ENCODE measurements at places on chromosomes 5 and 9.

DNA sequence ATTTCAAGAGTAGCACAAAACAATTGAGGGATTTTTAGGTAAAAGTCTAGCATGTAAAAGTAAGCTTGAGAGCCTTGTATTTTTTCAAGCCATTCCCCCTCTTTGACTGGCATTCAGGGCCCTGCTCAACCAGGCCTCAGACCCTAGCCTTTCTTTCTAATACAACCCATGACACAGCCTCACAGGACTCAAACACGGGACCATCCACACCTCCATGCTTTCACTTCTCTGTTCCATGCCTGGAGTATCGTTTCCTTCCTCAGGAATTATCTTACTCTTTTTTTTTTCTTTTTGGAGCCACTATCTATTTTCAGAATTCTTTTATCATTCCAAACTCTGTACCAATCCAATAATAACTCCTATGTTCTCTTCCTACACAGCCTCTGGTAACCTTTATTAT is 560.2 kb upstream of the CLINT1 start:
- no peak for DNase-seq

- DNase-seq, result no peak
Measured at GRCh38 chr5:57435701-57436134, 46.9 kb downstream of the ACTBL2 start.

DNA sequence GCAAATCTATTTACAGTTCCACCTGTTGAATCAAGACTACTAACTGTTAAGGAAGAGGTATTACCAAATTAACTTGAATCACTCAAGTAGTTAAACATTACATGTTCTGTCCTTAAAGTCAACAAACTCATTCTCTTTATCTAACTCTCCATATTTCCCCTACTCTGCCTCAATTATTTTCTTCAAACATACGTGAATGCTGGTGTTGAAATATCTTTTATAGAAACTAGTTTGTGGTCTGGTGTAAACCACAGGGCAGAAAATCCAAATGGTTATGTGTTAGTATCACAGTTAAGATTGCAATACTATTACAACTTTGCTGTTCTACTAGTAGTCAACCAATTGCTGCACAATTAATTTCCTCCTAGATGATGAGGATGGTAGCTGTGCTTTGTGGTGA is 603.5 kb downstream of the KCTD16 start:
- no peak for DNase-seq

DNA sequence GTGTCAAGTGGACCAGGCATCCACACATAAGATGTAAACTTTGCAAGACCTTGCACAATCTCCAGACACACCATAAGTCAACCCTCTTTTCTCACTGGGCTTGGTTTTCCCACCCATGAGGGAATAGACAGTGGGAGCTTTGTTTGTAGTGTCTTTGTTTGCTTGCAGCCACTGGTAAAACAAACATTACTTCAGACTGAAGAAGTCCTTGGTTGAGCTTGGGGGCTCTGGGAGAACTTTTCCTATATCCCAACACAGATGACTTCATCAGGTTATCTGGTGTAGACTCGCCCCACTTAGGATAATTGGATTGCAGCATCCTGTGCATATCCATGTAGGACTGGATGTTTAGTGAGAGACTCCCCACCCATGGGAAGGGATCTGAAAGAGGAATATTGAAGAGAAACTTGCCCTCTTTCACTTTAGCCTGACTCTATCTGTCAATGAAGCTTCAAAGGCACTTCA is 11.5 kb upstream of the ADGRV1 start:
- no peak for DNase-seq

DNA sequence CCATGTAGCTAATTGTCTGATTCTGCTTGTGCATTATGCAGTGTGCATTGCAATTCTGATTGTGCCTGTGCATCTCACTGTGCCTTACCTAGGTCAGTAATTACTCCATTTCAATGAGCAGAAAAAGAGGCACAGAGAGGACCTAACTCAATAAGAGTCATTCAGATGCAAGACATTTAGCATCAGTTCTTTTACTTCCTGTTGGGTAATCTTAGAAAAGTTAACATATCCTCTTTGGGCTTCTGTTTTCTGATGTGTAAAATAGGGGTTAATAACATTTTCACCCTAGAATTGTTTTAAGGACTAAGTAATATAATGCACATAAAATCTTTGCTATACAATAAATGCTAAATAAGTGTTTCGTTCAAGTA is 7.0 kb upstream of the DCTN4 start:
- DNase-seq, result no peak

DNA sequence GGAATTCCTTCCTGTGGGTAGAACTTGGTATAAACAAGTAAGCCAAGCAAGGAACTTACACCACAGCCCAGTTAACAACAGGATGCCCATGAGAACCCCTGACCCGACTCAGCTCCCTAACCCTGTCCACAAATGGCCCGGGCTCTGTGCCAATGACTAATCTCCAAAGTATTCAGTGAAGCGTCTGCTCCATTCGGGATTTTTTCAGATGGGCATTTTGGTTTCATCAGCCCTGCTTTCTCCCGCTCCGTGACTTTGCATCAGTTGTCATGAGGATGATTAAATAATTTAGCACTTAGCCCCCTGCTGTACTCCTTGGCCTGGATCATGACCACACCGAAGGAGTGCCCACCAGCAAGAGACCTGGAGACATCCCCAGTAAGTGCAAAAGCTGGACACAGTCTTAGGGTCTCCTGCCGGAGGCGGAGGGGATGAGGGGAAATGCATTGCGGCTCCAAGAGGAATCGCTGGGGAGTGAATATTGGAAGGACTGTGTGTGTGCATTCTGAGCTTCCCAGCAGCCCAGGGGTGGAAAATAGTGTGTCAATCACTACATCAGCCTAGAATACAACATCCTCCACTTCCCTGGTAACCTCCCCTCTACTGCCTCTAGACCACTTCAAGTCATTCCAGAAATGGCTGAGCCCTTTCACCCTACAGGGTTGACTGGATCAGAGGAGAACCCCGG is 41.4 kb upstream of the DNAH5 start:
- no peak for DNase-seq

GRCh38 chr5:138138949-138139780 is at the start of gene NME5:
NME5 (minus strand) TSS chr5:138139428; CDS start chr5:138138780, 648 bp downstream.
- peak; percentile 31 for DNase-seq

DNA sequence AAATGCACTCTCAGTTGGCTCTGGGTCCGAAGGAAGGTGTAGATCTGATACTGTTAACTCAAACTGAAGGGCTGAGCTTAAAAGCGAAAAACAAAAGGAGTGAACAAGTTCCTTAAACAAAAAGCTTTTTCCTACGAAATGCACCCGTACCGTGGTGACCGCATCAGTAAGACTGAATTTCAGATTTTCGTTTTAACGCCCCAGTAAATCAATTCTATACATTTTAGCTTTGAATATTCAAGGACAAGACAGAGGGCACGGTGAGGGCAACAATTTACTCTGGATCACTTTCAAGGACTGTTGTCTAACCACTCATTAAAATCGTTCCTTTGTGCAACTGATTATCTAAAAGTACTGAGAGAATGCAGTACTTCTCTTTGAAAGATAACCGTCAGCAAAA is 1.9 kb downstream of the HOMER1 start:
- DNase-seq, result no peak

GRCh38 chr5:106673941-106674340 is 996.8 kb downstream of the EFNA5 start:
- no peak for DNase-seq

DNA sequence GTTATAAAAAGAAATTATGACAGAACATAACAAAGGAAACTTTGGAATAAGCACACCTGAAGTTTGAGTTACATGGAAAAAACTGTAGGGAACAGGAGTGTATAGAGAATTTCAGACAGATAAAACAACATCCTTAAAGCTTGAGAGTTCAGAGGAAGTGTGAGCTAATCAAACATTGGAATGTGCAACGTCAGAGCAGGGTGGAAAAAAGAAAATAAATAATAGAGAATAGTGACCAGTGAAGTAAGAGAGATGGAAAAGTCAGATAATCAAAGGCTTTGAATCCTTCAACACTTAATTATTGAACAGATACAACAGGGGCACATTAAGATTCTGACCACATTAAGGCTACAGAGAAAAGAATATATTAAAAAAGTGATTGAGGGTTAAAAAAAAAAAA is 128.5 kb upstream of the CDH10 start:
- DNase-seq, result no peak

DNA sequence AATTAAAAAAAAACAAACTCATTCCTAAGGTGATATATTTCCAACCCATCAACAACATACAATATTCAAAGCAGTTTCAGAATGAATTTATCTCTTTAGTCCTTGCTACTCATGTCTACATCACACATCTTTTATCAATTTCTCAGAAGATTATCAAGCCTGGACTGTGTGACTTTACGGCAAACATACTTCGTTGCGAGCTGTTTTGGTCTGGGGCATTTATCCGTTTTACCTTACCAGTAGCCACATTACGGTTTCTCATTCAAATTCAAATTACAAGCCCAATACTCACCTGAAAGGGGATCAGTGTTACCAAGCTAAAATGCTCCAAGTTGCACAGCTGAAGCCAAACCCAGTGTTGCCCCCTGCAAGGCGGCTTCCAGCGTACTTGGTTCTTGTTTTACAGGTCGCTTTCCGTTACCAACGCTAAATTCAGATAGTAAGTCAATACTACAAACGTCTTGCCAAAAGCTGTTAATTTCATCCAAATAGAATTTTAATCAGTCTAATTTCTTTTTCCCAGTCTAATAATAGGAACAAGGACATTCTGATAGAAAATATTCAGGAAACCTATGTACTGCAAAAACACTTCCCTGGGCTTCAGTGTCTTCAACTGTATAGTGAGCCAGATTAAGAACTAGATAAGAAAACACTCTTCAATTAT is 1.8 kb downstream of the HNRNPH1 start:
- DNase-seq, result no peak

DNA sequence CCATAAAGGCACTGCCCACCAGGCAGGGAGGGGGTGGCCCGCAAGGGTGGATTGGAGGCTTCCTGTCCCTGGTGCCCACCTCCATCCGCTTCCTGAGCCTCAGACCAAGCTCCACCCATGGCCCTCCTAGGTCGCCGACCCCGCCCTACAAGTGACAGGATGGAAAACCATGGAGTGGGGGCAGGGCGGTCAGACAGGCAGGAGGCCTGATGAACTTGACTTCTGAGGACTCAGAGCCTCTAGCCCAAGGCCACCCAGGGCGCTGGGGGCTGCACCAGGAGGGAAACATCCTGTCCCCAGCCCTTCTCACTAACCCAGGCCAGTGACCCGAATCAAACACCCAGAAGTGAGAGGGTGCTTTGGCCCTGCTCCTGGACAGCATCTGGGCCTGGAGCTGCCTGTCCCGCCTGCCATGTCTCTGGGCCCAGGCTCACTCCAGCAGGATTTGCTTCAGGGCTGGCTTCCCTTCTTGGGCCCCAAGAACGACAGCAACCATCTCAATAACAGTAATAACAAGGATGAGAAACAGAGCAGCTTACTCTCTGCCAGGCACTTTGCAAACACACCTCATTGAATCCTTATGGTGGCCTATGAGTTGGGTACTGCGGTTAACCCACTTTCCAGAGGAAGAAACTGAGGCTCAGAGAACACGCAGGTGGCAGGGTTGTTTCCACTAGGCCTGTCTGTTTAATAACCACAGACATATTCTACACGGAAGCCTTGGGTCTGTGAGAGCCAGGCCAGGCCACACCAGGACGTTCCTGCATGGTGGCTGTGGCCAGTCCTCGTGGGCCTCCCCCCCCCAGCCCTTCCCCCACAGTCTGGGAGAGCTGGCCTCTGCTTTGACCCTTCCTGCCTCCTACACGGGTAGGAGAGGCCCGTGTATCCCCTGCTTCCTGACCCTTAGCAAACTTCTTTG is 4.4 kb upstream of the ST6GALNAC6 start:
- no peak for DNase-seq

GRCh38 chr9:123796618-123797484 is 133.1 kb downstream of the DENND1A start:
- no peak for DNase-seq

- DNase-seq, result no peak
Measured at GRCh38 chr5:66326276-66326675, 182.2 kb downstream of the SREK1 start.

DNA sequence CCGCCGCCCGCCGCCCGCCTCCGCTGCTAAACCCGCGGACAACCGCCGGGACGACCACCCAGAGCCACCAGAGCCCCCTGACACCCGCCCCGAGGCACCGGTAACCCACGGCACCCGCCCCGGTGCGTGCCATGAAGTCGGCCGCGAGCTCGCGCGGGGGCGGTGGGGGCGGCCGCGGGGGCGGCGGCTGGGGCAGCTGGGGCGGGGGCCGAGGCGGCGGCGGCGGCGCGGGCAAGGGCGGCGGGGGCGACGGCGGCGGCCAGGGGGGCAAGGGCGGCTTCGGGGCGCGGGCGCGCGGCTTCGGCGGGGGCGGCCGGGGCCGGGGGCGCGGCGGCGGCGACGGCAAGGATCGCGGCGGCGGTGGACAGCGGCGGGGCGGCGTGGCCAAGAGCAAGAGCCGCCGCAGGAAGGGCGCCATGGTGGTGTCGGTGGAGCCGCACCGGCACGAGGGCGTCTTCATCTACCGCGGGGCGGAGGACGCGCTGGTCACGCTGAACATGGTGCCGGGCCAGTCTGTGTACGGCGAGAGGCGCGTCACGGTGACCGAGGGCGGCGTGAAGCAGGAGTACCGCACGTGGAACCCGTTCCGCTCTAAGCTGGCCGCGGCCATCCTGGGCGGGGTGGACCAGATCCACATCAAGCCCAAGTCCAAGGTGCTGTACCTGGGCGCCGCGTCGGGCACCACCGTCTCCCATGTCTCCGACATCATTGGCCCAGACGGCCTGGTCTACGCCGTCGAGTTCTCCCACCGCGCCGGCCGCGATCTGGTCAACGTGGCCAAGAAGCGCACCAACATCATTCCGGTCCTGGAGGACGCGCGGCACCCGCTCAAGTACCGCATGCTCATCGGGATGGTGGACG is 499 bp downstream of the FBLL1 start:
- DNase-seq, result no peak

- DNase-seq, result no peak
Measured at GRCh38 chr5:26884481-26884880, 153.9 kb downstream of the CDH9 start.

GRCh38 chr9:12170456-12170855 is 522.7 kb upstream of the TYRP1 start:
- DNase-seq, result no peak

- DNase-seq, result no peak
Measured at GRCh38 chr9:134858051-134858841, 22.4 kb upstream of the FCN2 start.

- DNase-seq, result no peak
Measured at GRCh38 chr9:63817622-63818518, 1467.1 kb downstream of the FOXD4L5 start.

DNA sequence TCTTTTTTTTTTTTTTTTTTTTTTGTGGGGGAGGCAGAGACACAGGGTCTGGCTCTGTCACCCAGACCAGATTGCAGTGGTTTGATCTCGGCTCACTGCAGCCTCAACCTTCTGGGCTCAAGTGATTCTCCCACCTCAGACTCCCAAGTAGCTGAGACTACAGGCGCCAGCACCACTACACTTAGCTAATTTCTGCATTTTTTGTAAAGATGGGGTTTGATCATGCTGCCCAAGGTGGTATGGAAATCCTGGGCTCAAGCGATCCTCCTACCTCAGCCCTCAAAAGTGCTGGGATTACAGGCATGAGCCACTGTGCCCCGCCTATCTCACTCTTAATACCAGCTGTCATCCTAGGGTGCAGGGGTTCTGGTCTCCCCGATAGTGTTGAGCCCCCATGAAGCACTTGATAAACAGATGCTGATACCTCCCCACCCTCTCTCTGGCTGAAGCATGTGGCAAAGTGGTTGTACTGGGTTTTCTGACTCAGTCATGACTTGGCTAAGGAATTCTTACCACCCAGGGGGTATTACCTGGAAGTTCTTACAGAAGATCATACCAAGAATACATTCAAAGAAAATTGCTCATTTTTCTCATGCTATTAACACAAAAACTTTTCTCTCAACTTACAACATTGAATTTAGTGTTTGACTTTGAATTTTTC is 110.2 kb upstream of the DAPK1 start:
- no peak for DNase-seq

- no peak for DNase-seq
Measured at GRCh38 chr5:179217956-179218942, 127.0 kb downstream of the ADAMTS2 start.

Data from DMS 273 treated with DMSO at 0.1 percent for 48 hours (cell line).